T-helper 17 cell (primary cell): ENCODE measurements at places on chromosomes 13 and 19.

DNA sequence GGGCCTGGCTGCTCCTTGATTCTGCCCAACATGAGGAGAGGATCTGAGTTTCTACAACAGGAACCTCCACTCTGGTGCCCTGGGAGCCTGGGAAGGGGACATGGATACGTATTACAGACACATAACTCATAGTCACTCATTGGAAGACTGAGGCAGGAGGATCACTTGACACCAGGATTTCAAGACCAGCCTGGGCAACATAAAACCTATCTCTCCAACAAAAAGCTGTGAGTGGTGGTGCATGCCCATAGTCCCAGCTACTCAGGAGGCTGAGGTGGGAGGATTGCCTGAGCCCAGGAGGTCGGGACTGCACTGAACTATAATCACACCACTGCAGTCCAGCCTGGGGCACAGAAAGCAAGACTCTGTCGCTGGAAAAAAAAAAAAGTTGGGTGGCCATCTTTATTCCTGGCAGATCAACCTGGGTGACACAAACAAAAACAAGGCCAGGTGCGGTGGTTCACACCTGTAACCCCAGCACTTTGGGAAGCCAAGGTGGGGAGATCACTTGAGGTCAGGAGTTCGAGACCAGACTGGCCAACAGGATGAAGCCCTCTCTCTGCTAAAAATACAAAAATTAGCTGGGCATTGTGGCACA, 1.1 kb upstream of the KLF1 start:
- DNase-seq = no peak

GRCh38 chr13:41402691-41403511, 54.4 kb upstream of the RGCC start:
- DNase-seq = no peak

GRCh38 chr19:35955881-35956634, 19.9 kb downstream of the LRFN3 start:
- no peak for DNase-seq

DNA sequence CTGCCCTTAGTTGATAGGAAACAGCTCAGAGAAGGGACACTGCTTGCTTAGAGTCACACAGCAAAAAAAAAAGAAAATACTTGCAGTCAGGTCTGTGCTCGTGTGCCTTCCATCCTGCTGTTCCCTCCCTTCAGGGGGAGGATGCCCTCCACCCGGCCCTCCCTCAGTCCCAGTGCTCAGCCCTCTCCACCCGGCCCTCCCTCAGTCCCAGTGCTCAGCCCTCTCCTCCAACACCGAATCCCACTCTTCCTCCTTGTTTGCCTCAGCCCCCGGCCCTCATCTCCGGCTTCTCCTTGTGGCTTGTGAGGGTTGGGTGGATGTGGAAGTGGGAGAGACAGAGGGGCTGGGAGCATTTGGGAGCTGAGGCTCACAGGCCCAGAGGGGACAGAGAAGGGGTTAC, 5.8 kb downstream of the TFPT start:
- no peak for DNase-seq

GRCh38 chr13:27679896-27680295, 58.2 kb downstream of the POLR1D start:
- no peak for DNase-seq

GRCh38 chr19:17025991-17026658, 485 bp downstream of the CPAMD8 start:
- DNase-seq = no peak

DNA sequence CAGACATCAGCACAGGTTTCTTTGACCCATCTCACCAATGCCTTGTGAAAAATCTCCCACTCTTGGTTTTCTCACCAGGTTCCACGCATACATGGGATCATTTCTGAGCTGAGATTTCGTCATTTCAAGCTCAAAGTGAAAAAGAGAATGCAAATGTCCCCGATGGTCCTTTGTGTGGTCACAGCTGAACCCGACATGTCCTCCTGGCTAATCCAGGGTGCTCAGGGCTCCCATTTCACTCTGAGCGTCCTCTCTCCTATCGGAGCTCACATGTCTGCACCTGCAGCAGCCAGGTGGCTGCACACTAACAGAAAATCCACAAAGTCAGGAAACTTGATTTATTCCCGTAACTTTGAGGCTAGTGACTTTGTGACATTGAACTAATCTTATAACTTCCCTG, 9.3 kb upstream of the CEACAM3 start:
- DNase-seq = no peak

GRCh38 chr13:113423520-113424163, 29.6 kb downstream of the ADPRHL1 start:
- no peak for DNase-seq

DNA sequence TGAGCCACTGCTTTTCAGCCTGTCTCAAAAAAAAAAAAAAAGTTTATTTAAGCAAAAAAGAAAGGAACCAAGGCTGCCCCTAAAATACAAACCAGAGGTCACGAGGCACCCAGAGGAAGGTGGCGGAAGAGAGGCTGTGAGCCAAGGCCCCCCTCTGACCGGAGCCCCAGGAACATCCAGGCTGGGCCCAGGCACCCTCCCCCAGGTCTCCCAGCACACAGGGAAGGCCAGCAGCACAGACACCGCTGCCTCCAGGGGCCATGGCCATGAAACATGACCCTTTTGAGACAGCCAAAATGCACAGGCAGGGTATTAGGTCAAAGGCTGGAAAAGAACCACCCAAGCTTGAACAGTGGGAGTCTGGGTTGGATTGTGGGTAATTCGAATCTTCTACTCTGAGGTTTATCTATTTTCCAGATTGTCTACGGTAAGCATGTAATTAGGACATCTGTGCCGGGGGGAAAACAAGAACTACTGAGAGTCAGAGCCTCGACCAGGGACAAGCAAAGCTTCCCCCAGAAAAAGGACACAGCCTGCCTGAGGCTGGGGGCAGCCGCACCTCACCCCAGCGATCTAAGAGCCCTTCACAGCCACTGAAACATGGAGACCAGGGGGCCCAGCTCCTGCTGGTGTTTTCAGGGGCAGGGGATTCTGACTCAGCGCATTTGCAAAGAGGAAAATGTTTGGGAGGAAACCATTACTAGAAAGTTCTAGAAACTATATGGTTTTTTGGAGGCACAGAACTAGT, 8.4 kb downstream of the PEX11G start:
- no peak for DNase-seq

DNA sequence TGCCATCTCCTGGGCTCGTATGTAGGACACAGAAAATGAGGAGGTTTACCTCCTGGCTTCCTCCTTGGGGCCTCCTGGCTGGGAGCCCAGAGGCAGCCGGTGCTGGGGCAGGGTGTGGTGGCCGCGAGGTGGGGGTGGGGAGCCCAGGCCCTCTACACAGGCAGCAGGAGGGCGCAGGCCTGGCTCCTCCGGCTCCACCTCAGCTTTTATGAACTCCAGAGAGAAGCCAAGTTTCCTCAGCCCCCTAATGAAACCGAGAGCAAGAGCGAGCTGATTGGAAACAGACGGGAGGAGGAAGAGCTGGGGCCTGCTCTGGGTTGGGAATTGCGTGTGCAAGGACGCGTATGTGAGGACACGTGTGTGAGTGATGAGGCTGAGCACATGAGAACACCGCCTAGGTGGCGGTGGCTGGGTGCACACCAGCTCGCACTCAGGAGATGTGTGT, 23.1 kb downstream of the LYL1 start:
- DNase-seq = no peak

GRCh38 chr13:110361365-110361911, 54.4 kb downstream of the COL4A2 start:
- no peak for DNase-seq

- DNase-seq = no peak
These were observed 732.8 kb upstream of the SLC10A2 start for GRCh38 chr13:103799028-103799427.

GRCh38 chr19:51676566-51677083, 16.5 kb upstream of the SPACA6 start:
- no peak for DNase-seq

DNA sequence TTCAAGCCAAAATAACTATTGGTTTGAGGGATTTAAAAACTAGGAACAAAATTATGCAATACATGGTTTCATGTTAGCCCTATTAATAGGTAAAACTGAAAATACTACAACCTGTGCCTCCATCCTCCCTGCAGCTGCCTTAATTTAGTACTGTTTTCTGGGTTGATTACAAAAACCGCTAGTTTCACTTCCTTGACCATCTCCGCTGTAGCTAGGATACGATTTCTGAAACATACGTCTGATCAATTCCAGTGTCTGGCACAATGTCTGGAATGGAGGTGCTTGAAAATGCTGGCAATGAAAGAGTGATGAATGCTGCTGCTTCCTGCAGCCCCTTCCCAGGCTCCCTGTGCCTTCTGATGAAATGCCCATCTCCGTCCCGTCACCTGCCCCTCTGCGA, 273.5 kb downstream of the SHISA2 start:
- no peak for DNase-seq
